Memory B cell (primary cell): ENCODE measurements at places on chromosomes 1 and 21.

- DNase-seq = no peak
These were observed 6.7 kb upstream of the NADK start for GRCh38 chr1:1784933-1785332.

GRCh38 chr21:33789697-33790096, 125.9 kb downstream of the ATP5PO start:
- no peak for DNase-seq

DNA sequence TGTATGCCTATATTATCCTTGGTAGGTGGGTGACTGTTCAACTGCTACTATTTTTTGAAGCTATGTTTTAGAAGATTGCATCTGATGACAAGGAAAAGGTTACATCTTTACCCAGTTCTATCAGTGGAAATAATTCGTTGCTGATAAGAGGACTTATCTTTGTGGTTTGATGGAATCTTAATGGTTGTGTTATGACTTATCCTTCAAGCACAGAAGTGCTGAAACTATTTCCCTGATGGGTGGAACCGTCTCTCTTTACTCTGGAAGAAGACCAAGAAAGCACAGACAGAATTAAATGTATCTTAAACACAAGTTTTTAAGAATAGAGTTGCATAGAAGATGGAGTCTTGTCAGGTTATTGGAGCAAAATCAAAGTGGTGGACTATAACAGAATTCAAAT, 437.7 kb upstream of the KAZN start:
- DNase-seq = no peak

DNA sequence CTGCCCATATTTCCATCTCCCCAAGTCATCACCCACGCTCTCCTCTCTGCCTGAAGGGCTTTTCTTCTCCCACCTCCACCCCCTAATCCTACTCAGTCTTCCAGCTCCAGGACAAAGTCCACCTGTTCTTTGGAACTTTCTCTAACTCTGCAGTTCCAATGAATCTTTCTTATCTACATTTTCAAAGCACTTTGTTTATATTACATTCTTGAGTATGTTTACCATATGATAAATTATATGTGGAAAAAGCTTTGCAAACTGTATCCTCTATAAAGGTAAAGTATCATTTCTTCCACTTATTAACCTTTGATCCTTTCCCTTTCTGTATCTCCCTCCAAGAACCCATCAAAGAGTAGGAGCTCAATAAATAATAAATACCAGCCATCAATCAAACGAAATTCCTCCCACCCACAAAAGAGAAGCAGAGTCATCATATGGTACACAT, 39.7 kb downstream of the TTC13 start:
- no peak for DNase-seq

DNA sequence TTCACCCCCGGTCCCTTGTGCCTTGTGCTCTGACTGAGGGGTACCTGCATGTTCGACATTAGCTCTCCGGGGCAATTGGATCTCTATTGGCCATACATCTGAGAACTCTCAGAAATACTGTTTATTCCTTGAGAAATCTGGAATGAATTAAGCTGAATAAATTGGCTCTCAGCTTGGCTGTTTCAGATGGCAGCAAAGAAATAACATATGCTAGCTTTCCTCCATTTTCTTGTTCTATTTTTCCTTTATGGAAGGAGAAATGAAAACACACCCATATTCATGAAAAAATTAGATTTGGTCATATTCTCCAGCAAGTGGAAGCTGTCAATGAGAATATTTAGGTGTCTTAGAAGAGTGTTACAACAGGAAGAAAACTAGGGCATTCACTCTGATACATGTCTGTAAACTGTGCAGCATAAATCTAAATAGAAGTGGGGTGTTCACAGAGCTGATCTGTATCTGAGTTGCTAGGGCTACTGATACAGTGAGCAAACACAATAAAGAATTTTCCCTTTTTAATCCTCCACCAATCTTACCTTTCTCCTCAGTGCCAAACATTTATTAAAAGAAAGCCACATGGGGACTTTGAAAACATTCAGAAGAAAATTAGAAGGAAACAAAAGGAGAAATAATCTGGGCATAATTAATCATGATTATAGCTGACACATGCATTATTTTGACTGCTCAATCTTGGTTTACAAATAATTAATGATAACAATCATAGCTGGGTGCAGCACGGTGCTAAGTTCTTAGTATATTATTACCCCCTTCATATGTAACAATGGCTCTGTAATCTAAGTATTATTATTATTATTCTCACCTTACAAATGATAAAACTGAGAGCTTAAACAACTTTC, 671.9 kb upstream of the USP24 start:
- no peak for DNase-seq

- no peak for DNase-seq
These were observed 3.3 kb upstream of the ELAVL4 start for GRCh38 chr1:50105433-50105832.
